ENCODE measurements at places on chromosomes 16 and 17.

DNA sequence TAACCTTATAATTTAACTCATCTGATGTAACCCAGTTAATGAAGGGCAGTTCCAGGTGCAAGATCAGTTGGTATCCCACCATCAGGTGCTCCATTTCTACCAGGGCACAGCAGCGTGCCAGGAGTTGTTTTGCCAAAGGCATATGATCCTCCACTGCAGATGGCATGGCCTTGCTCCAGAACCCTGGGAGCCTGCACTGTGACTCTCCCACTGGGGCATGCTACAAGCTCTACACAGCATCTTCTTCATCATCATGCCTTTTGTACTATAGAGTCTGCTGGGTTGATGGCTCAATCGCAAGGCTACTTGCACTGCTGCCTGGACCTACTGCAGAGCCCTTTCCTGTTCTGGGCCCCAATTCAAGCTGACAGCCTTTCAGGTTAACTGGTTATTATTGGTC, 11.3 kb upstream of the MAPT start:
- no peak for DNase-seq

DNA sequence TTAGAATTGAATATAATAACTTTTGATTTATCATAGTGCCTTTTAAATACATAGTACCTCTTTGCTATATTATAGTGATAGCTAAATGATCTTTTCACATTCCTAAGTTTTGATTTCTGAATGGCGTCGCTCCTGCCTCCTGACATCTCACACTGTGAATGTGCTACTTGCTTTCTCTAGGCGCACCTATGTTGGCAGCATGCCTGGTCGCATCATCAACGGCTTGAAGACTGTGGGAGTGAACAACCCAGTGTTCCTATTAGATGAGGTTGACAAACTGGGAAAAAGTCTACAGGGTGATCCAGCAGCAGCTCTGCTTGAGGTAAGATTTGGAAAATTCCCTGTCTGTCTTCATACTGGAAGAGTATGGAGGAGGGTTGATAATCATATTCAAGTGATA, 29.8 kb upstream of the ABCC11 start:
- no peak for DNase-seq

DNA sequence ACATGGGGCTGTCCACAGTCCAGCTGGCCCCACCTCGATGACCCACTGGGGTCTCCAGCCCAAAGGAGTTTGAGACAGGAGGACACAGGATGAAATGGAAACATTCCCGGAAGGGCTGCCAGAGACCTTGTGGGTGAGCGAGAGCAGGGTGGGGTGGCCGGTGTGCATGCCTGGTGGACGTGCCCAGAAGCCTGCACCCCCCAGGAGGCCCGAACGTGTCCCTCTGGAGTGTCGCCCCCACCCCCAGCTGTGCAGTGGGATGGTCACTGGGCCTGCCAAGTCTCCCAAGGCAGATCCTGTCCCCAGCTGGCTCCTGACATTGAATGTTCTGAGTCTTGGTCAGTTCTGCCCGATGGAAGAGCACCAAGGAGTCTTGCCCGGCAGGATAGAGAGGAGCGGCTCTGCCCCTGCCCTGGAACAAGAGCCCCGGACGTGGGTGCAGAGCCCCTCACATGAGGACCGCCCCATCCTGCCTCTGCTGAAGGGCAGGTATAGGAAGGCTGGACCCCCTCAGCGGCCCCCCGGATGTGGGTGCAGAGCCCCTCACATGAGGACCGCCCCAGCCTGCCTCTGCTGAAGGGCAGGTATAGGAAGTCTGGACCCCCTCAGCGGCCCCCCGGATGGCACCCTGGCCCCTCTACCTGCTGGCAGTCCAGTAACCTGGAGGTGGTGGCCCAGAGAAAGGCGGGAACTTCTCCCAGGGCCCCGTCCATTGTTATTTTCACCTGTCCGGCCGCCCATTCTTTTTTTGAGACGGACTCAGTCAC, 3.1 kb upstream of the CAPN15 start:
- DNase-seq, result no peak

GRCh38 chr17:79811011-79811867, 14.4 kb upstream of the CBX8 start:
- no peak for DNase-seq

DNA sequence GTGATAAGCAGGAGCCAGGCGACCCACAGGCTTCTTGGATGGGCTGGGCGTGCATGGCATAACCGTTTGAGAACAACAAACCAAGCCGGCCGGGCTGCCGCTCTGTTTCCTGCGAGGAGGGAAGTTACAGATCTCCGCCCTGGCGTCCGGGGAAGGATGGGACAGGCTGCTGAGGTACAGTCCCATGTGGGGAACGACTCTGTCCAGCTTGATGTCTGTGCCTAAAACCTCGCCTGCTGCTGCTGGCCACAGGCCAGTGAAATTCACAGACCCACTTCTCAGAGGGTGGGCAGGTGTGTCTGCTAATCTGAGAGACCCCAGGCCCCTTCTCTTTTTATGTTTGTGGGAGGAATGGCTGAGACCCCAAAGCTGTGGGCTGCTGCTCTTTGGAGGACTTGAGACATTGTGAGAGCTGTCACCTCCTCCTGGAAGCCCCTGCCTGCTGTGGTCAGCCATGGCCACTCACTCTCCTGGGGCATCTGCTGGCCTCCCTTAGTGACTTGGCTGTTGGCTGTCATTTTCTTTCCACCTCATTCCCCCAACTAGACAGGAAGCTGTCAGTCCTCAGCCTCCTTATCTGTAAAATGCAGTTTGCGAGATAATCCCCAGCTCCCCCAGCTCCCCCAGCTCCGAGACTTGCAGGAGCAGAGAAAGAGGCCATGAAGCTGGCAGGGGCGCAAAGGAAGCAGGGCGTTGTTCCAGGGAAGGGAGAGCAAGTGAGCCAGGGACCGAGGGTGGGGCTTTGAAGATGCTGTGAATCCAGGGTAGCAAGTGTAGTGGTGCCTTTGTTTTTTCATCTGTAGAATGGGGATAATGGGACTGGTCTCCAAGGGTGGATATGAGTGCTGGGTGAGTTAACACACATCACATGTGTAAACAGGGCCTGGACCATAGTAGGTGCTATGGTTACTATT, 51.0 kb downstream of the CMIP start:
- DNase-seq, result no peak

- no peak for DNase-seq
Measured at GRCh38 chr17:69333561-69333960, 6.6 kb upstream of the ABCA5 start.

GRCh38 chr16:85768199-85768598, 17.3 kb upstream of the C16orf74 start:
- no peak for DNase-seq

- DNase-seq, result no peak
Measured at GRCh38 chr16:9869776-9870175, 312.5 kb downstream of the GRIN2A start.

DNA sequence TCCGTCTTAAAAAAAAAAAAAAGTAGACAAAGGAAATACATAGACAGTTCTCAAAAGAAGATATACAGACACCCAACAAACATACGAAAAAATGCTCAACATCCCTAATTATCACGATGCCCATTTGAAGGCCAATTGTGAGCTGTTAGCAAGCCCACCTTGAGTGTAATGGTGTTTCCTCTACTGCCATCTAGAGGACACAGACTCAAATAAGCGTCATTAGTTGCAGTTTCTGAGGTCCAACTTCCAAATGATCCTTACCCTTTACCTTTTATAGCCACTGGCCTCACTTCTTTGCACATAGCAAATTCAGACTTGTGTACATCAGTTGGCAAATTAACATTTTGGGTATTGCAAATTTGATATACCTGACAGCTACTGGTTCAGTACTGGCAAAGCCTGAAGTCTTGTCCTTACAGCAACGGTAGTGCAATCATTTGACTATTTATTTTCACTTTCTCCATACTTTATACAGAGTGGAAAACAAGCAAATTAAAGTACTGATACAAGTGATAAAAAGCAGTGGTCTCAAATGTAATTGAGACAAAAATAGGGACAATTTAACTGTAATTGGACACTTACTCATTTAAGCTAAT, 536.3 kb upstream of the EEF2KMT start:
- no peak for DNase-seq

DNA sequence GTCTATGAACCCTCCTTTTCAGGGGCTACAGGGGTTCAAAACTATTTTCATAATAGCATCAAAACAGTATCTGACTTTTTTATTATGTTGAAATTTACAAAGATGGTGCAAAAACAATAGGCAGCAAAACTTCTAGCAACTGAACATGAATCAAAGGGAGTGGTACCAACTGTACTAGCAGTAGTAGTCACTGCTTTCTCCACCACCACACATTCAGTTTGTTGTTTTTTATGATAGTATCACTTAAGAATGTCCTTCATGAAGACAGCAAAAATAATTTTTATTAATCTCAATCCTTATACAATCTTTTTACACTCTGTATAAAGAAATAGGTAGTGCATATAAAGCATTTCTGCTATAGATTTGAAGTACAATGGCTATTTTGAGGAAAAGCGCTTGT, 47.6 kb downstream of the MED13 start:
- DNase-seq, result no peak

- DNase-seq, result no peak
Measured at GRCh38 chr17:67879662-67880061, 54.4 kb downstream of the BPTF start.

DNA sequence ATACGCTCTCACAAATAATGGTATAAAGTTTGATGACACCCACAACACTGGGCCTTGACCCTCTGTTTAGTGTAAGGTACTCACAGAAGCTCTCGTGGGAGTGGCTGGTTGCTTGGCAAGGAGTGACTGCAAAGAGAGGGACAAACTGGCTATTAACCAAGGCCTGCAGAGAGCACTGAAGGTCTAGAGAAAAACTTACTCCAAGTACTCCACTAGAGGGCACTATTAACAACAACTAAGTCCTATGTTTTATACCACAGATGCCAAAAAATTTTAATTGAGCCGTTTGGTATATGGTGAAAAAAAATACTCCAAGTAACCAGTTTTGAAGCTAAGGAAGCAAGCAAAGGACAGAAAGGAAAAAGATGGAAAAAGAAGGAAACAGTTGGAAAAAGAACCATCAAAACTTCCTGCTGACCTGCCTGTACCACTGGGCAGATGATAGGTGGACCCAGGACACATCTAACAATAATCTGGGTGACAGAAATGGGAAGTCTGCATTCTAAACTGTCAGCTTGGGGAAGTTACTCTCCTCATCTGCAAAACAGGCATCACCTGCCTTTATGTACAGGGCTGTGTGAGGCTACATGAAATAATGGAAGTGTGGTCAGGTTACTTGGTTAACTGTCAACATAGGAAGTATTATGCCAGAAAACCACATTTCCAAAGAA, 23.2 kb downstream of the DYNC1LI2 start:
- no peak for DNase-seq

GRCh38 chr17:82332669-82333278, 792 bp downstream of the SECTM1 start:
- DNase-seq, result no peak

GRCh38 chr16:62036802-62037135, 531 bp upstream of the CDH8 start:
- DNase-seq, result no peak

DNA sequence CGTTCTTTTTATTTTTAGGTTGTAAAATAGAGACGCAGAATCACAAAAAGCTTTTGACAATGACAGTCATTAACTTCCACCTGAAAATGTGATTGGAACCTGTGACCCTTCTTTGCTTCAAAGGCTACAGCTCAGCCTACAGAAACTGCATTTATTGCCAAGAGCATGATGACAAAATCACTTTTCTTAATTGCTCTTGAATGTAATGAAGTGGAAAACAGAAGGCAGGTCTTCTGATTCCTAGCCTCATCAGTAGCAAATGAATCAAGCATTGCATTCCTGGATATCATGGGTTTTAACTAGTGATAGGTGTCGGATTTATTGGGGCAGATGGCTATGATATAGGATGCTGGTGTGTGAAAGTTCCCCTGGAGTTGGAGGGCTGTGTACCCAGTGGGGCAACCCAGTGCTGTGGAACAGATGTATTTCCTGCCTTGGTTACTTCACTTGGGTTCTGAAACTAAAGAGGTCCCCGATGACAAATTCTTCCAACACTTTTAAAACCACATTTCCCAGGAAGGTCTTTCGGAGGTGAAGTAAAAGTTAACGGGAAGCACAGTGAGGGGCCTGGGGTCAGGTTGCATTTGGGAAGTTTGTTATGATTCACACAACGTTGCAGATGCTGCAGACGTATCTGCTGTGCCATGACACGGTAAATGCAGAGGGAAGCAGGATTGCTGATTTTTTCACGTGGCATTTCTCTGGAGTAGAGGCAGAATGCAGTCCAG, 127.5 kb downstream of the HS3ST3A1 start:
- no peak for DNase-seq

DNA sequence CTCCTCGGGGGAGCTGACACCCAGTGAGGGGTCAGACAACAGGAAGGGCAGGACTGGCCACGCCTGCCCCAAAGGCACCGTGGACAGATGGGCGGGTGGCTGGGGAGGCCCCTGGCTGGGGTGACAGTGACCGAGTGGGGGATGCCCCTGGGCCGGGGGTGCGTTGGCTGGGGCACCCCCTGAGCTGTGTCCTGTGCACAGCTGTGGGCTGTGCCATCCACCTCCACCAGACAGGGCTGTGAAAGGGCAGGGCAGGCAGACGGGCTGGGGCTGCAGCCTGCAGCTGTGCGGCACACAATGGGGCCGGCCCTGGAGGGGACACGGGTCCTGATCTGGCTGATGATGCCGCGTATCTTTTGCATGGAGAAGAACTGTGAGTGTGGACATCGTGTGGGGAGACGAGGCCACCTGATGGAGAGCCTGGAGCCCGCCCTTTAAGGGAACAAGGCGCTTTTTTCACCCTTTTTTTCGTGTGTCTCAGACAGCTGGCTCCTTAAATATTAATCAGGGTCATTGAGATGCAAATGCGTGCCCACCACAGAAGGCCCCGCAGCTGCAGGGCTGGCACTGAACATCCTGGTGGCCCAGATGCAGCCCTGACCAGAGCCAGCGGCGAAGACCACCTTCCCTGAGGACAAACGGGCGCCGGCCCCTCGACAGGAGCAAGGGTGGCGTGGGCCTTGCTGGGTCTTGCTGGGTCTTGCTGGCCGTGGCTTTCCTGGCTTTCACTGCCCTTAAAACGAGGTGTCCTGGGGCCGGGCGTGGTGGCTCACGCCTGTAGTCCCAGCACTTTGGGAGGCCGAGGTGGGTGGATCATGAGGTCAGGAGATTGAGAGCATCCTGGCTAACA, 42.4 kb upstream of the GNG13 start:
- DNase-seq, result no peak

DNA sequence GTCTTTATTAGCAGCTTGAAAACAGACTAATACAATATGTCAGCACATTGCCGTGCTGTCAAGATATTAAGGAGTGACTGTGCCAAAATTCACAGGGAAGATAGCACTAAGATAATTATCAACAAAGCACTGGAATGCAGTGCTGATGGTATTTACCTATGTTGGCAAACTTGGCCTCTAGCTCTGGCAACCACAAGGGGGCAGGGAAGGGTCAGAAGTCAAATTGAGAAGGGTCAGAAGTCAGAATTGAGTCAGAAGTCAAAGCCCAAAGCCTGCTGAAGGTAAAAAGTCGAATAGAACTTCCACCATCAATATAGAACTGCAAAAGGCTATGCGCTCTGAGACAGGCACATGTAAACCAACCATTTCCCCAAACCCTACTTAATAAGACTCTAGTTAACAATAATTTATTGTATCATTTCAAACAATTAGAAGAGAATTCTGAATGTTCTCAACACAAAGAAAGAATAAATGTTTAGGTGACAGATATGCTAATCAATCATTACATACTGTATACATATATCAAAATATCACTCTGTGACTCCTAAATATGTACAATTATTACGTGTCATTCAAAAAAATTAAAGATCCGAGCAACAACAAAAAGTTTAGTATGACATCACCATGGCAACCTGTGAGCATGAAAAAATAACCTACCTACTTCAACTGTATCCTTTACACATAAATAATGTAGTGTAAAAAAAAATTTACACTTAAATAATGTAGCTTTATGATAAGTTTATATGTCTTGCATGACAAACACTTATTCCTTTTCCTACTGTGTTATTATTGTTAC, 916.1 kb downstream of the KCNJ2 start:
- DNase-seq, result no peak

GRCh38 chr16:1216681-1217400, 8.2 kb downstream of the TPSG1 start:
- no peak for DNase-seq

Data from stimulated activated CD4-positive, alpha-beta T cell treated with anti-CD3 and anti-CD28 coated beads, Interleukin-12 subunit alpha, Interleukin-12 subunit beta, amount 100 ng/mL, for 48 hours (primary cell).